ENCODE measurements at places on chromosomes 16 and 17.

DNA sequence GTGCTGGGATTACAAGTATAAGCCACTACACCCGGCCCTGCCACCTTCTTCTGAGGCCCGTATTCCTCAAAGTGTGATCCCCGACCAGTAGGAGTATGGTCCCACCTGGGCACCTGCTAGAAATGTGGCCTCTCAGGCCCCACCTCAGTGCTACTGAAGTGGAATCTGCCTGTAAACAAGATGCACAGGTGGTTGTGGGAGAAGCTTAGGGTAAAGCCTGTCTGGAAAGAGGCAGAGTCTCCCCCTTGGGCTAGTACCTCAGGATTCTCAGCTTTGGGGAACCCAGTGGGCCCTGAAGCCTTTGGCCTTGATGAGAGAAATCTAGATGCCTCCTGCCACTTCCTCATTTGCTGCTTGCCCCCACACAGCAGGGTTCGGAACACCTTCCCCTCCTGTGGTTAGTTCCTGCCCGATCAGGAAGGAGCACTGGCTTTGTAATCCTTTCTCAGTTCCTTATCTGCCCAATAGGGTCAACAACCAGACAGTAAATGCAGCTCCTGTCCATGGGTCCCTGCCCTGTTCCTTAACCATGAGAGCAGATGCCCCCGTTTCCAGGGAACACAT is 25.2 kb downstream of the TK2 start:
- DNase-seq, result no peak

DNA sequence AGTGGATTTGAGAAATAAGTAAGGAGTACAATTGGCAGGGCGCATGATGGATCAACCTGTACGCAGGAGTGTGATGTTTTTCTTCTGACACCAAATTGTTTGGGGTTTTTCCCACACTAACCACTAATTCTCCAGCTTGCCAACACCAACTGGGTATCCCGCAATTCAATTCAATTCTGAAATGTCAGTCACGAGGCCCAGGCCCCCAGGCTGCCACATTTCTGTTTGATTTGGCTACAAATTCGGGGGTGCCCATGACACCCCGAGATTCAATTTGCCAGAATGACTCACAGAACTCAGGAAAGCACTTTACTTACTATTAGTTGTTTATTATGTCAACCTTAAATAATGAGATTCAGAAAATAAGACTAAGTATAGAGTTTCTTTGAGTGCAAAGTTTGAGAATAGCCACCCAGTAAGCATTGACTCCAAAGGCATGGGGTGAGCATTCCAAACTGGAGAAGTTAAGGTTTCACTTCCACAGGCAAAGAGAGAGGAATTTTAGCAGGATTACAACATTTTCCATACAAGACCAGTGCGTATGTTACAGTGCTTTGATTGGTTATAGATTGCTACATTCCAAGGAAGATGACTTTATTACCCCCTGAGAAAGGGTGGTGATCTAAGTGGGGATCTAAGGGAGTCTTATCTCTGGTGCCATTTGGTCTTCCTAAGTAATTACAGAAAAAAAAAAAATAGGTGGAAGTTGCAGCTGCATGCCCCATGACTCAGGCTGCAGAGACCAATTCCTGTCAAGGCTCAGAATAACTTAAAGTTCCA is 11.5 kb downstream of the SLC46A1 start:
- DNase-seq, result no peak

- DNase-seq, result no peak
Observed at GRCh38 chr17:8204761-8205555, 5.4 kb downstream of the AURKB start.

DNA sequence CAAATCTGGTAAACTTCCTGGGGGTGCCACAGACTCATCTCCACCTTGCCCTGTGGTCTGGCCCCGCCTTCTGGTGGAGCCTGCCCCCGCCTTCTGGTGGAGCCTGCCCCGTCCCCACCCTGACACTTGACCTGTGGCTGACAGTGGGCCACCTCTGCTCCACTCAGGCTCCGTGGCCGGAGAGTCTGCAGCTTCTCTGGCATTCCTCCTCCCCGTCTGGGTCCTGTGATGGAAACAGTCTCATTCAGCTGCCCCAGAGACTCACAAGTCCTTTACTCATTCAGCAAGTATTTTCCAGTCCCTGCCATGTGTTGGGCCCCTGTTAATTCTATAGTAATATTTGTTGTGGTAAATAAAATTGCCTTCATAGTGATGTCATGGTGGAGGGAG is 21.0 kb upstream of the G6PC1 start:
- DNase-seq, result no peak

GRCh38 chr16:80909720-80910119 is 97.0 kb downstream of the CMC2 start:
- DNase-seq, result no peak

- DNase-seq, result peak; percentile 30
Observed at GRCh38 chr17:21452377-21453143, 76.4 kb downstream of the KCNJ12 start.

DNA sequence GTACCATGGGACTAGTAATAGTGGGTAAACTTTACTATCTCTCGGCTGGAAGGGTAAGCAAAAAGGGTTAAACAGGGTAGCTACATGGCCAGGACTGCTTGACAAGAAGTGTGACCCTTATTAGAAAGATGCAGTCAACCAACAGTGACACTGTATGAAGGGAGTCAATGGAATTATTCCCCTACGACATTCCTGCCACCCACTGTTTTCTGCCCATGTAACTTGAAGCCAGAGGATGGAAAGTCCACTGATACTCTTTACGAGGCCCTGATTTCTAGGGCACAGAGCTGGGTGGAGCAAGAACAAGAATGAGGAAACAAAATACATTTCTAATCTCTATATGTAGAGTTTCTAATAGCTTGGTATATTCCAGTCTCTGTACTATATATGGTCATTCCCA is 1102.5 kb downstream of the CDH11 start:
- no peak for DNase-seq

DNA sequence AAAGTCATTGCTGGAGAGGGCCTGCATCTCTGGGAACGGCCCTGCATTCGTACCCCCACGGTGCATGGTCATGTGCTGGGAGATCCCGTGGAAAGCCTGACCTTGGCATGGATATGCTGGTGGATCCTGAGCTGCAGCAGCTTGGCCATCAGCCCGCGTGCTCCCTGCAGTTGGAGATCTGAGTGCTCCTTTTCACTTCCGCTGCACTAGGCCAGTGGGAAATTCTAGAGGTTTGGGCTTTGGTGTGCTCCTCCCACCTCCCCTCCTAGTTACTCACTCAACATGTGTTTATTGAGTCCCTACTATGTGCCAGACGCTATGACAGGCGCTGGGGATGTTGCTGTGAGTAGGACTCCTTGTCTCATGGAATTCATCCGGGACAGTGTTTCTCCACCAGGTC is 91.1 kb downstream of the RGS9 start:
- no peak for DNase-seq

DNA sequence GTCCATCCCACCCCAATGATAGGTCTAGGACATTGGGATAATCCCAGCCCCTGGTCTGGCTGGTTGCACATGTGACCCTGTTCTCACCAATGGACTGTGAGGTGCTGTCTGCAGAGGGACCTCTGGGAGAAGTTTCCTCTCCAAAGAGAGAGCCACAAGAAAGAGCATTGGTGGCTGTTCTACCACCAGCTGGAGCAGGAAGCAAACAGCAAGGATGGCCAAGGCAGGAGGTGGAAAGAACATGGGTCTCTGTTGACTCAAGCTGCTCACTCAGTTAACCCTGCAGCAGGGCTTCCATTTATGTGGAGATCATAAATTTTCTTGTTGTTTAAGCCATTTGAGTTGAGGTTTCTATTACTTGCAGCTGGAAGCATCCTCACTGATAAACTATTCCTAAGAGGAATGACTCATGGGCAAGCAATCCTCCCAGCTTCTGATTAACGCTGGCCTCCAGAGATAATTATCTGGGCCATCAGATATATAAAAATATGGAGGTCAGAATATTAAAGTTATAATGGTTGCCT is 52.6 kb downstream of the CYB5B start:
- no peak for DNase-seq

- no peak for DNase-seq
Observed at GRCh38 chr16:84848986-84849634, 29.3 kb downstream of the CRISPLD2 start.

- DNase-seq, result peak; percentile 61
Observed at GRCh38 chr16:46908540-46909372, 24.6 kb downstream of the GPT2 start.

GRCh38 chr16:78310990-78311561 is 211.6 kb downstream of the WWOX start:
- no peak for DNase-seq

DNA sequence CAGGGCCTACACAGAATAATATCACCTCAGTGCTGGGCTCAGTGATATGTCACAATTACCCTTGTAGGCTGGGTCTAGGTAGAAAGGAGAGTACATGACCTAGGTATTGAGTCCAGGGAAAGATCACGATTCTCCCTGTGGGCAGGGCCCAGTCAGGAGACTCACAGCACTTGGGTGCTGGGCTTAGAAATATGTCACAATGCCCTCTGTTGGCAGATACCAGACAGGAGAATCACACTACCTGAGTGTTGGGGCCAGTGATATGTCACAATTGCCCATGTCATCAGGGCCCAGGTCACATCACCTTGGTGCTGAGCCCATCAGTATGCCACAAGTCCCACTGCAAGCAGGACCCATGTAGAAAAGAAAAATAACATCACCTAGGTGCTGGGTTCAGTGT is 2105.5 kb downstream of the TP53TG3F start:
- no peak for DNase-seq

DNA sequence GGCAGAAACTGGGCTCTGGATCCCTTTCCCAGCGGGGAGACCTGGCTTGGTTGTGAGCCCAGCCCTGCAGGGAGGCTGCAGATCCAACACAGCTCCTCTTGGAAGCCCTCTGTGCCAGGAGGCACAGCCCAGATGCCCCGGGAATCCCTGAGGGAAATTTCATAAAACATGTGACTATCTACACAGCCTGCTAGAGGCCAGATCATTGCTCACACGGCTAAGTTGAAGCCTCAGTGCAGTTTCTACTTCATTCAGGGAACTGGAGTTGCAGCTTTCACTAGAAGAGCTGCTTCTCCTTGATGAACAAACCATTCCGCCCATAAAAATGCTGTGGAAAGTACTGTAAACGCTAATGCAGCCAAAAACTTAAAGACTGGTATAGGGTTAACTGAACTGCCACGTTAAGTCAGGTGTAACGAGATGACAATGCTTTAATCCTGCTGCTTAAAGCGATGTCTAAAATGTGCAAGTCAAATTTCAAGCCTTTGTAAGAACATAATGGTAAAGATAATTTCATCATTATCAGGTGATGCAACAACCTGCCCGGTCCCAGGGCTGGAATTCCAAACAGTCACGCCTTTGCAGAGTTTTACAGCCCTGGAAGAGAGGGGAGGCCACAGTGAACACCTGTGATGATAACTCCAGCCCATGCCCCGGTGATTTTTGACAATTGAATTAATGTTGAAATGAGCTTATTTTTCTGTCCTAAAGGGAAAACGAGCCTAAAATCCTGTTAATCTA is 172.5 kb downstream of the ZFHX3 start:
- DNase-seq, result no peak

DNA sequence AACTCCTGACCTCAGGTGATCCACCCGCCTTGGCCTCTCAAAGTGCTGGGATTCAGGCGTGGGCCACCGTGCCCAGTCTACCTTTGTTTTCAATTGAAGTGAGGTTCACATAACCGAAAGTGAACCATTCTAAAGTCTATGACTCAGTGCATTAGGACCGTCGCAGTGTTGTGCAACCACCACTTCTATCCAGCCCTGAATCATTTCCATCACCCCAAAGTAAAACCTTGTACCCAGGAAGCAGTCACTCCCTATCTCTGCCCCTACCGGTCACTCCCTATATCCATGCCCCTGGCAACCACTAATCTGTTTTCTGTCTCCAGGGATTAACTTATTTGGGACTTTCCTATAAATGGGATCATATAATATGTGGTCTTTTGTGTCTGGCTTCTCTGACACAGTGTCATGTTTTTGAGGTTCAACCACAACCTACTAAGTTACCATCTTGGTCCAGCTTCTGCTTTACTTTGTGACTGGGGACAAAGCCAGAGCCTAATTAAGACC is 28.3 kb upstream of the CDC42EP4 start:
- no peak for DNase-seq

DNA sequence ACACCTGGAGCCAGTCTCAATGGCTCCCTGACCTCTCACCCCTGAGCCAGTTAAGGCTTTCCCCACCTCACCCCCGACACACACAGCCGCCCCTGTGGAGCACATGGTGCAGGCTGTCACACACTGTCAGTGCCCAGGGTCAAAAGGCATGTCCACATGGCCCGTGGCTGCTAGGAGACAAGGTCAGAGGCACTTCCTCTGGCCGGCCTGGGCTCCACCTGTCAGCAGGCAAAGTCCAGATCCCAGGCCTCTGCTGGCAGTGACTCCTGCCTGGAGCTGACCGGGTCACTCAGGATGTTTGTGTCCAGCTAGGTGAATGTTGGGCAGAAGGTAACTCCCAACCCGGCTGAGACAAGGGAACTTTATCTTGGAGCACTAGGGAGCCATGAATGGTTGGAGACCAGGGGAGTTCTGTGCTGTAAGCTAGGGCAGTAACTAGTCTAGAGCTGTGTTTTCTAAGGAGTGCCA is 6.0 kb downstream of the SREBF1 start:
- DNase-seq, result no peak

DNA sequence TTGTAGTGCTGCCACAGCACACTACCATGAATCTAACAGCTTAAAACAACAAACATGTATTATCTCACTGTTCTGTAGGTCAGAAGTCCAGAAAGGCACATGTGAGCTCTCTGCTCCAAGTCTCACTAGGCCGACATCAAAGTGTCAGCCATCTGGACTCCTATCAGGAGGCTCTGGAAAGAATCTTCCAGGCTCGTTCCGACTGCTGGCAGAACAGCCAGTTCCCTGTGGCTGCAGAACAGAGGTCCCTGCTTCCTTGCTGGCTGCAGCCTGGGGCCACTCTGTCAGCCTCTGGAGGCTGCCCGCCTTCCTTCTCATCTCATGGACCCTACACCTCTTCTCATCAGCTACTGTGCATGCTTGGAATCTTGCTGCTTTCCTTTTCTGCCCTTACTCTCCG is 168.9 kb downstream of the CBLN1 start:
- no peak for DNase-seq

- DNase-seq, result no peak
Observed at GRCh38 chr16:30155188-30155587, 28.2 kb upstream of the CORO1A start.

DNA sequence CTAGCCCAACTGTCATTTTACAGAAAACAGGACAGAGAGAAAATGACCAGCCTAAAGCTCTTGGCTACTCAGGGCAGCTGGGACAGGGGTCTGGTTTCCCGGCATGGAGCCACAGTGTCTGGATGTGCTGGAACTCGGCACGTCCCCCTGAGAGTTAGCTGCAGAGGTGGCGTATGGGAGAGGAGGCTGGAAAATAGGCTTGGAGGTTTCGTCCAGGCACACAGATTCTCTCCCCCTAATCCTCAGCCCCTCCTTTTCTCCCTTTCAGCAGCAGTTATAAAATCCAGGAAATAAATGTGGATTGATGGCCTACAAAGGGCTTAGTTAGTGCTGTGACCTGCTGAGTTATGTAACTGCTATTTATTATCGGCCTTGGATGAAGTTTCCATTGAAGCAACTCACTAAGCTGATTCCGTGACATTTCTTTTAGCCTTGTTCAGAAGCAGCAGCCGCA is 89.5 kb upstream of the TOB1 start:
- DNase-seq, result no peak

Data from stimulated activated CD4-positive, alpha-beta T cell treated with anti-CD3 and anti-CD28 coated beads, Interleukin-4, amount 100 ng/mL, for 1 hour (primary cell).